CD8-positive, alpha-beta memory T cell (primary cell): ENCODE measurements at places on chromosomes 11 and 22.

DNA sequence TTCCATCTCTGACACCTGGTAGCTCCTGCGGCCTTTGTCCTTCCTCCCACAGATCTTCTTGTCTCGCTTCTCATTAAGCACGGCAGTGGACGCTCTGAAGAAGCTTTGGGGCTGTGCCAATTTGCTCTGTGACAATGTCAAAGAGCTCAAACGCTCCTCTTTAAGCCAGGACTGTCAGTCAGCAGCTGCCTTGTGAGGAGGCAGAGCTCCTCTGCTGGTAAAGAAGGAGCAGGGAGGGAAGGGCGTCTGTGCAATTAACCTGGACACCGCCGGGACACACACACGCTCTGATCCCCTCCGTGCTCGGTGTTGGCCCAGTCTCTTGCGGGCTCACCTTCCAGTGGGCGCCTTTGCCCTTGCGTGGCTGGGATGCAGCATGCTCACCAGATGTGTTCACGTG lies 373.9 kb downstream of the BRD1 start:
- DNase-seq: no peak

DNA sequence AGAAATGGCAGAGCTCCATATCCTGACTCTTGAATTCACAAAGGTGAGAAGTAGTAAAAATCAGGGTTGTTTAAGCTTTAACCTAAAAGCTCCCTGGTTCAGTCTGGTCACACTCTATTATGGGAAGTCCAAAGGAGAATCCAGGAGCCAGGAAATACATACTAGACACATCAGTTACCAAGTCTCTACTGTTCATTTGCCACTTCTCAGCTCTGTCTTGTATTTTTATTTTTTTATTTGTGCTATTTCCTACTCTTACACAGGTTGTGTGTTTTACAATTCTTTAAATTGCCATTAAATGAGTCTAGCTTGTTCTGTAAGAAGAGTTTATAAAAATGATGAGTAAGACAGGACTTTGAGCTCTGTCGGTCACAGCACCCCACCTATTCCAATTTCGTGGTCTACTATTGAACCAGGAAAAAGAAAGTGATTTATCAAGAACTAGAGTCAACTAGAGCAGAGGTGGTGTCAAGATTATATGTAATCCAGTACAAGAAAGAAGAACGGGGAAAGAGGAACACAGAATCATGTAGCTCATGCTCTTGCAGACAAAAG lies 9.7 kb downstream of the MS4A12 start:
- DNase-seq: no peak

DNA sequence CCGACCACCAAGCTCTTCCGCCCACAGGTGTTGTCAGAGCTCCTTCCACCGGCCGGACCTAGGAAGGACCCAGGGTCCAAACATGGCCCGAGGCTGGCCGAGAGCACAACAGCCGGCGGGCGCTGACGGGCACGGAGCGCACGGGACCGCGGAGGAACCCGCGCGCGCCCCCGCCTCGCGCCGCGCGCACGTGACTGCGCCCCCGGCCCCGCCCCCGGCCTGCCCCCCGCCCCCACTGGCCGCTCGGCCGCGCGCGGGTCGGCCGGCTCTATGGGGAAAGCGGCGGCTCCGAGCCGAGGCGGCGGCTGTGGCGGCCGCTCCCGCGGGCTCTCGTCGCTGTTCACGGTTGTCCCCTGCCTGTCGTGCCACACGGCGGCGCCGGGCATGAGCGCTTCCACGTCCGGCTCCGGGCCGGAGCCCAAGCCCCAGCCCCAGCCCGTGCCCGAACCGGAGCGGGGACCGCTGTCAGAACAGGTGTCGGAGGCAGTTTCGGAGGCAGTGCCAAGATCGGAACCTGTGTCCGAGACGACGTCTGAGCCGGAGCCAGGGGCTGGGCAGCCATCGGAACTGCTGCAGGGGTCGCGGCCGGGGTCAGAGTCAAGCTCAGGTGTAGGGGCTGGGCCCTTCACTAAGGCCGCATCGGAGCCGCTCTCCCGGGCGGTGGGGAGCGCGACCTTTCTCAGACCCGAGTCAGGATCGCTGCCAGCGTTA lies at the start of gene OSBP2:
TSS of gene OSBP2 (plus strand) at position 235 of the 711 bp plus-strand sequence. CDS start at position 271, 36 bp downstream.
- DNase-seq: no peak

GRCh38 chr22:22180738-22181285 lies 63.8 kb upstream of the VPREB1 start:
- DNase-seq: no peak

DNA sequence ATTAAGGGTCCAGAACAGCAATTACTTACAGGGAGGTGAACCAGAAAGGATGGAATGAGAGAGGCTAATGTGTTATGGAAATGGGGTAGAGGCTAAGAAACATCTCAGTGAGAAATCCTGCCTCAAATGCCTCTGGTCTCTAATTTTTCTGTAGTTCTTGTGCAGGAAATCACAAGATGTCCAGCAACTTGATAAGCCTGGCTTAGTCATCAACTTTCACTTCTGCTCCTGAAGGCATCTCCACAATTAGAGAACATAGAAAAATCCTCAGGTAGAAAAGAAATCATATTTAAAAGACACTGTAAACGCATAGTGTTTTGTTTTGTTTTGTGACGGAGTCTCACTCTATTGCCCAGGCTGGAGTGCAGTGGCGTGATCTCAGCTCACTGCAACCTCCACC lies 18.7 kb downstream of the MRGPRX4 start:
- no peak for DNase-seq

DNA sequence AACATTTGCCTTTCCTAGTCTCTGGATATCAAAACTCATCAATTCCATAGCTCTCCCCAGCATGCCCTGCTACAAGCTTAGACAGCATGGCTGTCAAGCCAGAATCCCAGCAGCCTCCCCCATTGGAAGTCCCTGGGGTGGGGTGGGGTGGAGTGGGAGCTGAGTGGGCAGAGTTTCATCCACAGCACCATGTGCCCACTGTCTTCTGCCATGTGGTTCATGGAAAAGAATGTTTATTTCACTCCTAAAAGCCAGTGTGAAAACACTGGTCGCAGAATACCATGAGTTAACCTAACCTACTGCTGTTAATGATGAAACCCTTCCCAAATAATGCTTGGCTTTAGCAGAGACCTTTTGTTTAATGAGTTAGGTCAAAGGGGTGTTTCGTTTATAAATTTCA lies 80.2 kb upstream of the KIRREL3 start:
- no peak for DNase-seq
